Breast epithelium (tissue), 4 donors: ENCODE measurements at places on chromosomes 13 and 19.

DNA sequence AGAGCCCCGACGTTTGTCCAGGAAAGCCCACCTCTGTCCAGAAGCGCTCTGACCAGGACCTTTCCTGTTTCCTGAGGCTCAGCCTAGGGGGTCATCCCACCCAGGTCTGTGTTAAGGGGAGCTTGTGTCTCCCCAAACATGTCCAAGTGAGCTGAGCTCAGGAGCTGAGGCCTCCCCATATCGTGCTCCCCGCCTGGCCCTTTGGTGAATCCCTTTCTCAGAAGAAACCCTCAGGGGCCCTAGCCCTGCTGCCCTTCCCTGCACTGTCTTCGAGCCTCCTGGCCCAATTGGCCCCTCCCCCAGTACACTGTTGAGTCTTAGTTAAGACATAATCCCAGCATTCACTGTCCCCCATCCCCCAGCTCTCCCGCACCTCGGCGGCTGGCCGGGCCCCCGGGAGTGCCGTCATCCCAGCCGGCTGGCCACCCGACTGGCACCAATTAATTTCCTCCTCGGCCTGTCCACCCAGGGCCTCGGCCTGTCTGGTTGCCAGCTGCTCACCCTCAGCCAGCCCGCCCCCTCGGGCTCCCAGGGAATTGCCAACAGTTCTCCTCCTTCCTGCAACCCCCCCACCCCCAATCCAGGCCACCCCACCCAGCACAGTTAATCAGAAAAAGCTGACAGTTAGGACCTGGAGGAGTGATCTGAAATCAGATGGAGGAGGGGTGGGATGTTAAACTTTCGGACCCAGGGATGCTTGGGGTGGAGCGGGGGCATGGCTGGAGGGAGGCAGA, 13.6 kb downstream of the IER2 start:
- peak overlapping the region; percentile 99 for H3K27ac ChIP-seq
- H3K4me3 ChIP-seq, result peak overlapping the region; percentile 52
- peak; percentile 76 for DNase-seq
- no peaks in the 10 kb centered on the region for H3K36me3 ChIP-seq
- H3K27me3 ChIP-seq, result no peaks in the 10 kb centered on the region

DNA sequence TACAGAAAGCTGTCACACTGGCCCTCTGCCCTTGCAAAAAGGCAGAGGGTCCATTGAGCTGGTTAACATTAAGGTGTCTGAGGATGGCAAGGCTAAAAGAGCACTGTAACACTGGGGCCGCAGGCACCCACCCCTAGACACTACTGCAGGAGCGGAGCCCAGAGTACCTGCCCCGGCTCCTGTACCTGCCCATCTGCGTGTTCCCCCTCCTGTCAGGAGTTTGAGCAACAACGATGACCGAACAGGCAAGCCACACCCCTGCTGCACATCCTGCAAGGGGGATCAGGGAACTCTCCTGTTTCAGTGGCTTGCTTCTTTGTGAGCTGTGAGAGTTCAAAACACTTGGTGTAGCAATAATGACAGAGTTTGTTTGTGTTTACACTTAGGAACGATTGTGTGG, 117.4 kb upstream of the STARD13 start:
- no peaks in the 10 kb centered on the region for H3K36me3 ChIP-seq
- H3K27ac ChIP-seq, result no peak overlapping the region
- no peaks in the 10 kb centered on the region for H3K27me3 ChIP-seq
- no peak overlapping the region for H3K4me3 ChIP-seq

DNA sequence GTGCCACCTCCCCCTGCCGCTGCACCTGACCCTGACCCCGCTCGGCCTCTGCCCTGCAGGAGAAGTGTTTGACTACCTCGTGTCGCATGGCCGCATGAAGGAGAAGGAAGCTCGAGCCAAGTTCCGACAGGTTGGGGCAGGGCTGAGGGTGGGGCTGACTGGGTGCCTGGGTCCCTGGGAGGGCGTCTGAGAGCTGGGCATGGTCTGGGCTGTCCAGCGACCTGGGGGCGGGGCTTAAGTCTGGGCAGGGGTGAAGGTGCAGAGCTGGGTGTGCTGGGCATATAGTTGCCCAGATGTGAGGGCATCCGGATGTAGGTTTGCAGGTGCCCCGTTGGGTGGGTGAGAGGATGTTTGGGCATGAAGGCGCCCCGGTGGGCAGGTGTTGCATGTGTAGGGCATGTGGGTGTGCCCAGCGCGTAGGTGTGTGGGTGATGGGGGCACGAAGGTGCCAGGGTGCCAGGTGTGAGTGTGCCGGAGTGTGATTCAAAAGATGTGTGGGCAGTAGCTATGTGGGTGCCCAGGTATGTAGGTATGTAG, 13.8 kb downstream of the MARK4 start:
- H3K36me3 ChIP-seq, result no peaks in the 10 kb centered on the region
- H3K27me3 ChIP-seq, result no peaks in the 10 kb centered on the region
- no peak overlapping the region for H3K4me3 ChIP-seq
- no peak overlapping the region for H3K27ac ChIP-seq

GRCh38 chr19:15283141-15283883, 49.0 kb downstream of the BRD4 start:
- no peaks in the 10 kb centered on the region for H3K36me3 ChIP-seq
- H3K27me3 ChIP-seq, result no peaks in the 10 kb centered on the region
- no peak overlapping the region for H3K4me3 ChIP-seq
- peak overlapping the region; percentile 41 for H3K27ac ChIP-seq
- H3K4me1 ChIP-seq, result peaks cover 47% of the 10 kb centered on the region
- no peak for DNase-seq

DNA sequence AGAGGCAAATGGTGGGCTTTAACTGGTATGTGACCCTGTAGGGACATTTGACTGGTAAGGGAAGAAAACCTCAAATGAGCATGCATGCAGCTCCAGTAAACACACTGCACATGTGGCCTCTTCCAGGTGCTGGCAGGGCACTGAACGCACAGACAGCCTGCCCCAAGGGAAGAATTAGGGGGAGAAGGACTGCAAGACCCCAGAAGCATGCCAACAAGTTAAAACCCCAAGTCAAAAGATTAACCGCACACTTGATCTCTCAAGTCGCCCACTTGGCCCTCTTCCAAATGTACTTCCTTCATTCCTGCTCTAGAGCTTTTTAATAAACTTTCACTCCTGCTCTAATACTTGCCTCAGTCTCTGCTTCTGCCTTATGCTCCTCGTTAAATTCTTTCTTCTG, 46.9 kb upstream of the SLITRK1 start:
- H3K4me3 ChIP-seq, result no peak overlapping the region
- H3K4me1 ChIP-seq, result no peaks in the 10 kb centered on the region
- H3K36me3 ChIP-seq, result no peaks in the 10 kb centered on the region
- no peaks in the 10 kb centered on the region for H3K27me3 ChIP-seq
- no peak overlapping the region for H3K27ac ChIP-seq

DNA sequence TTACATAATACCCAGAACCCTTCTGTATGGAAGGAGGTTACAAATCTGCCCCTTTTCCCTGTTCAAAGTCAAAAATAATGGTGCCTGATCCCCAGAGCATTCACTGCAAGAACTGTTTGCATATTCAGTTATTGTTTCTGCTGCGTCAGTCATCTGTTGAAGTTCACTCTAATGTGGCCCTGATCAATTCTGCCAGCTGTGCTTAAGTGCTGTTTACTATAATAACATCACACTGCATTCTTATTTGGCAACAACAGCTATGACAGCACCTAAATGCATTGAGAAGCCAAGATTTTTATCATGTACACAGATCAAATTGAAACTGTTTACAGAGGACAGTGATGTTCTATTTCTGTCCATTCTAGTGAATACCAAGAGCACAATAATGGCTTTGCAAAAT, 115.9 kb downstream of the DACH1 start:
- no peaks in the 10 kb centered on the region for H3K27me3 ChIP-seq
- no peak overlapping the region for H3K27ac ChIP-seq
- H3K4me1 ChIP-seq, result peaks cover 5% of the 10 kb centered on the region
- no peak for DNase-seq

GRCh38 chr13:69935043-69935442, 172.6 kb upstream of the ATXN8OS start:
- no peaks in the 10 kb centered on the region for H3K4me1 ChIP-seq
- no peaks in the 10 kb centered on the region for H3K36me3 ChIP-seq
- H3K4me3 ChIP-seq, result no peak overlapping the region
- no peaks in the 10 kb centered on the region for H3K27me3 ChIP-seq
- H3K27ac ChIP-seq, result no peak overlapping the region
- DNase-seq, result no peak

DNA sequence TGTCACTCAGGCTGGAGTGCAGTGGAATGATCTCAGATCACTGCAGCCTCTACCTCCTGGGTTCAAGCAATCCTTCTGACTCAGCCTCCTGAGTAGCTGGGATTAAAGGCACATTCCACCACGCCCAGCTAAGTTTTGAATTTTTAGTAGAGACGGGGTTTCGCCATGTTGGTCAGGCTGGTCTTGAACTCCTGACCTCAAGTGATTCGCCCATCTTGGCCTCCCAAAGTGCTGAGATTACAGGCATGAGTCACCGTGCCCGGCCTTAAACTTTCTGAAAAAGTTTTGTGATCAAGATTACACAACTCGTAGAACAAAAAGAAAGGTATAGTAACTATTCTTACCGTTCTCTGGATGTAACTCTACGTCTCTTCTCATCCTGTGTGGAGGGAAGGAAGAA, 21.2 kb downstream of the DNMT1 start:
- no peaks in the 10 kb centered on the region for H3K36me3 ChIP-seq
- H3K27ac ChIP-seq, result no peak overlapping the region
- H3K4me3 ChIP-seq, result no peak overlapping the region
- no peak for DNase-seq
- H3K4me1 ChIP-seq, result no peaks in the 10 kb centered on the region

DNA sequence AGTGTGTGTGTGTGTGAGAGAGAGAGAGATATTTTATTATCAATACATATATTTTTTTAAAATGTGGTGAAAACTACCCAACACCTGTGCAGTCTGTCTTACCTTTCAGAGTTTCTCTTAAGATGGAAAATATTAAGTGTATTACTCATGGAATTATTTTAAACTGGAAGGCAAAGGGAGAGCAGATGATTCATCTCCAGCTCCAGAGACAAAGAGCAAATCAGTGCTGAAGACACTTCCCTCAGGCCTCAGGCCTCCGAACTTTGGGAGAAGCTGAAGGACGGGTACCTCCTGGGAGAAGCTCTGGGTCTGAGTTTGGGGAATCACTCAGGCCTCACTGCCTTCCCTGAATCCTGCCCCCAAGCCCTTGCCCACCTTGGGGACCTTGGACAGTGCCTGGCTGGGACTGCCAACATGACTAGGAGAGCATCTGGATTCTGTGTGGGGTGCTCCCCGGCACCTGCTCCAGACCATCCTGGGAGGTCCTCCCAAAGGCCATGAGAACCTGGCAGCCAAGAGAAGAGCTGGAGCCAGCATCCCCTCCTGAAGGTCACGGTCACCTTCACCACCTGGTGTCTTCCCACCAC, 170.4 kb upstream of the UBL3 start:
- H3K27ac ChIP-seq, result no peak overlapping the region
- no peak for DNase-seq
- no peak overlapping the region for H3K4me3 ChIP-seq
- H3K4me1 ChIP-seq, result no peaks in the 10 kb centered on the region
- H3K27me3 ChIP-seq, result no peaks in the 10 kb centered on the region

DNA sequence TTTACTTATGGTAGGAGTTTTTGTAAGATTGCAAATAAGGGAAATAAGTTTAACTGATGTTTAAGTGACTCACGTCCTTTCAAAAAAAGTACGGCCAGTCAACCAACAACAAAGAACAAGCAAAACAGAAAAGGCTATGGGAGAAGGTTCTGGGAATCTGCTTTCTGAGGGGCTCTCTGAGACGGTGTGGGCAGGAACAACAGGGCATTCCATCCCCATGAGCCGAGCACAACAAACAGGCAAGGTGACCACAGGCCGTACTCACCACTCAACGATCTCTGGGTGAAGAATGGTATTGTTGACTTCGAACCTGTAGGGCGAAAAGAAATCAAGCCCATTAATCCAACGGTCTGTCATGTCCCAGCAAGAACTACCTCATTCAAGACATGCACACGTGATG, 43.8 kb downstream of the PEPD start:
- no peak overlapping the region for H3K4me3 ChIP-seq
- DNase-seq, result no peak
- no peaks in the 10 kb centered on the region for H3K4me1 ChIP-seq

GRCh38 chr19:1847684-1848398, 442 bp downstream of the REXO1 start:
- peak overlapping the region; percentile 99 for H3K27ac ChIP-seq
- DNase-seq, result no peak
- peak overlapping the region; percentile 100 for H3K4me3 ChIP-seq
- peaks cover 48% of the 10 kb centered on the region for H3K4me1 ChIP-seq
- H3K36me3 ChIP-seq, result no peaks in the 10 kb centered on the region
- no peaks in the 10 kb centered on the region for H3K27me3 ChIP-seq

GRCh38 chr19:10115392-10116084, 4.0 kb downstream of the P2RY11 start:
- no peak for DNase-seq
- peaks cover 4% of the 10 kb centered on the region for H3K4me1 ChIP-seq
- H3K27ac ChIP-seq, result peak overlapping the region; percentile 35

GRCh38 chr13:79775830-79776229, 294.9 kb downstream of the NDFIP2 start:
- no peak for DNase-seq
- H3K4me3 ChIP-seq, result no peak overlapping the region
- H3K4me1 ChIP-seq, result no peaks in the 10 kb centered on the region
- H3K36me3 ChIP-seq, result no peaks in the 10 kb centered on the region

- H3K36me3 ChIP-seq, result no peaks in the 10 kb centered on the region
- H3K4me1 ChIP-seq, result no peaks in the 10 kb centered on the region
- H3K27me3 ChIP-seq, result peaks cover 8% of the 10 kb centered on the region
- no peak overlapping the region for H3K4me3 ChIP-seq
- no peak overlapping the region for H3K27ac ChIP-seq
These were observed 84.5 kb upstream of the ABCC4 start for GRCh38 chr13:95385798-95386197.

DNA sequence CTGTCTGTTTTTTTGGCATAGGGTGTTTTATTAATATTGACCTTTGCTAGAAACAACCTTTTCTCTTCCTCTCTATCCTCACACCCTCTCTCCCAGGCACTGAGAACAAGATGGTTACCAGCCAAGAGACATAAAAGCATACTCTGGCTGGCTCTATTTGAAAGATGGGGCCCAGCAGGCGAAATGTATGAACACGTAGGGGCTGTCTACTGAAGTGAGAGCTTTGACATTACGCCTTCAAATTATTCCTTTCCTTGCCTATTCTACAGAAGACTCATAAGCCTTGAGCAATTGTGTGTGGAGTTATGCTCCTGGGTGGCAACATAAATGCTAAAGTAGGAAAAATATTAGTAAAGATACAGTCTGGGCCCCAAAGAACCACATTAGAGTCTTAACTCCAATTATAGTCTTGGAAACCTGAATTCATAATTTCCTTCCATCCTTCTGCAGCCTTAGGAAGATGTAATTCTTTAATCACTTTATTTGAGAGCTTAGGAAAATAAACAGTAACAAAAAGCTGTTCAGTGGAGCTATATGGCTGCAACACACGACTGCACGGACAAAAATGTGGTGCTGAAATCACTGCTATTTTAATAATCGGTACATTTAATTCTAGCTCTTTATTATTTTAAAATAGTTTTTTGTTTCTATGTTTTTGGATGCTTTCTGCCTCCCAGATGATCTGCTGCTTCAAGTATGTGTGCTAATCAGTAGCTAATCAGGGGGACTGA, 122.3 kb upstream of the RNF113B start:
- peak overlapping the region; percentile 81 for H3K27ac ChIP-seq
- H3K27me3 ChIP-seq, result no peaks in the 10 kb centered on the region
- peaks cover 16% of the 10 kb centered on the region for H3K4me1 ChIP-seq
- H3K36me3 ChIP-seq, result no peaks in the 10 kb centered on the region
- no peak overlapping the region for H3K4me3 ChIP-seq
- no peak for DNase-seq
